GM13976 (cell line): ENCODE measurements at places on chromosomes 16 and 17.

DNA sequence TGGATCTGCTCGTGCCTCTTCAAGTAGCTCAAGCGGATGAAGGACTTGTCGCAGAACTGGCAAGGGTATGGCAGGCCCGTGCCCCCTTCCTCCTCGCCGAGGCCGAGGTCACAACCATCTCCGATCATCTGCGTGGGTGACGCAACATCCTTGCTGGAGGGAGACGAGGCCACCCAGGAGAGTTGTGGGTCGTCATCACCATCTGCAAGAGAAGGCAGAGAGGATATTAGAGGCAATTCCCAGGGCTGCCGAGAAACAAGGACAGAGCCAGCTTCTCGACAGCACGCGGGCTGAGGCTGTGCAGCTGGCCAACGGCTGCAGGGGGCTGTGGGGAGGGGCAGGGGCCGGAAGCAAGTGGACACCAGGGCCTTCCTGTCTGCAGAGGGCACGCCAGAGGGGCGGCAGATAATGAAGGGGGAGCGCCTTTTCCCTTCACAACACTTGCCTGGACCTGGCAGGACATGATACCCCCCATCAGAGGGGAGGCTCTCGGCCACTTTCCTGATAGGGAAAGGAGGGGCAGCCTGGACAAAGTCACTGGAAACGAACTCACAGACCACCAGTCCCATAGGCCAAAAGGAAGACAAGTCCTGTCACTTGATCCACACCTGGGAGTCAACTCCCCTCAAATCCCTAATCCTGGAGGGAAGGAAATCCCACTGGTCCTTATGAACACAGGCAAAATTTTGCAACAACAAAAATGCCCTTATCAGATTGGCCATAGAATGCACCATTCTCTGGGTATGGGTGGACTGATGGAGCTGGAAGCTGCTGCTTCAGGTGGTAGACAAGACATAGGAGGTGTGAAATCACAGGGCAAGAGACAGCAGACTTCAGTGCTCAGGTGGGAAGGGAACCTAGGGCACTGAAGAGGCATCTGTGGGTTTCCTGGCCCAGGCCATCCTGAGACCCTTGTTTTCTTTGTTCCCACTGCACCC lies 217.0 kb downstream of the ZNF423 start:
- DNase-seq, result no peak

DNA sequence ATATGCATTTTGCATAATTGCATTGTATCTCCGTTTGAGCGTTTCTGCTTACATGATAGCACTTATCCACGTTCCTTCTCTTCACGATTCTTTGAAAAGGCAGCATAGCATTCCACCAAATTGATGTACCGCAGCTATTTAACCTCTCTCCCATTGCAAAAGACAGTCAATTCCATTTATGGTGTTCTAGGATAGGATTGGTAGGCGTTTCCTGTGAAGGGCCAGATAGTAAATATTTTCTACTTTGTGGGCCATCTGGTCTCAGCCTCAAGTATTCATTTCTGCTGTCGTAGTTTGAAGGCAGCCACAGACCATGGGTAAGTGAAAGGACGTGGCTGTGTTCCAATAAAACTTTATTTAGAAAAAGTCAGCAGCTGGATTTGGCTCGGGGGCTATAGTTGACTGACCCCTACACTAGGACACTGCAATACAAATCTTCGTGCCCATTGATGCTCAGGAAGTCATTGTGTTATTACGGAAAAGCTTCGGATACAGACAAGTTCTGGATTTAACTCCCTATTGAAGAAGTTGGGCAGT lies 10.1 kb downstream of the SNX29 start:
- DNase-seq, result no peak

DNA sequence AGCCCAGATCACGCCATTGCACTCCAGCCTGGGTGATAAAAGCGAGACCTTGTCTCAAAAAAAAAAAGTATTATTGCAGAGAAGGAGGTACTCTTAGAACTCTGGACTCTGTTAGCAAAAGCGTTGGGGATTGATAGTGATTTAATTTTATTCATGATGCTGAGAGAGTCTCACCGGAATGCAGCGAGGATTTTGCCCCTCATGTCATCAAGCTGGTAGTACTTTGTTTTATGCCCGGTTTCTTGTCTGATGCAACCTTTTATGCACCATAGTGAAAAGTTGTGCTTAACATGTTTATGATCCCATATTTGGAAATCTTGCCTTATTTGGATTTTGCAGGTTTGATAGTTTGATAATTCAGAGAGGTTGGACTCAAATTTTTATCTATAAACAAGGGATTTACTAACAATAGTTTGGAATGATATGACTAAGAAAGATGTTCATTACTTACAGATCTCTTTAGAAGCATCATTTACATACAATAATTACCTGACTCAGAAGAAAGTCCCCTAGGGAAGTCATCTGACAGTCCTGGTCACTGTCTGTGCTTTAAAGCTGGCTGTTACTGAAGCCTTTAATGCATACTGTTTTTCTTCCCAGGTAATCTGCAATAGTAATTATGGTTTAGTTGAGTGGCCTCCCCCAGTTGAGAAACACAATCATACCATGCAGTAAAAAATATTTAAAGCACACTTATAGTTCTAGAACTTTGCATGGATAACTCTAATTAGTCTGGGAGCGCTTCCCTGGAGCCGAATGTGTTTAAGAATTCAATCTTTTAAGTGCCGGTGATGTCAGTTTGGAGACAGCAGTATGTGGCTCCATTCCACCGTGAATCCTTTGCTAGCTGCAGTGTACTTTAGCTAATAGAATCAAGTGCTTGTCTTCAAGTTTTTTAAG lies 120.9 kb downstream of the PRKCA start:
- DNase-seq, result no peak

GRCh38 chr17:6941989-6942388 lies 53.9 kb upstream of the ALOX12 start:
- no peak for DNase-seq

DNA sequence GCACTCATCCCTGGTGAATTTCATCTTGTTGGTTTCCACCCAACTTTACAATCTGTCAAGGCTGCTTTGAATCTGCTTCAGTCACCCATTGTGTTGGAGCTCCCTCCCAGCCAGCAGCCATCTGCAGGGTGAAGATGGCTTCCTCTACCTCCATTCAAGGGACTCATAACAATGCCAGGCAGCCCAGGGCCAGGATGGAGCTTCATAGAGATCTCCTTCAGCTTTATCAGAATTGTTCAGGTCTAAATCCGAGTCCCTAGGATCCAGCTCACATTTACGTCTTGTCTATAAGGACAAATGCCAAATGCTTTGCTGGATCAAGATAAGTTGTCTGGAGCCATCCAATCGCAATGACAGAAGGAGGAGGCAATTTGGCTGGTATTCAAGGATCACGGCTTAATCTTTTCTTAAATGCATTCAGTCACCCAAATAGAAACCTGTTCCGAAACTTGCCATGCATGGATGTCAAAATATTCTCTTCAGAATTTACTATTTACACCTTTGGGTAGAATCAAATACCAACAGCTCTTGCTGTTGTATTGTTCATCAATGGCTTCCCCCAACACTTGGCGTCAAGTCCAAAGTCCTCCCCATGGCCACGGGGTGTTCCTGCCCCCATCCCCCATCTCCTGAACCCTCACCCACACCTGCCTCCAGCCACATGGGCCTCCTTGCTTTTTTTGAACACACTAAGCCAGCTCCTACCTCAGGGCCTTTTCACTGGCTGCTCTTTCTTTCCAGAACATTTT lies 3.8 kb upstream of the FAM171A2 start:
- DNase-seq, result no peak

GRCh38 chr17:29977836-29978235 lies 36.4 kb downstream of the EFCAB5 start:
- DNase-seq, result no peak

DNA sequence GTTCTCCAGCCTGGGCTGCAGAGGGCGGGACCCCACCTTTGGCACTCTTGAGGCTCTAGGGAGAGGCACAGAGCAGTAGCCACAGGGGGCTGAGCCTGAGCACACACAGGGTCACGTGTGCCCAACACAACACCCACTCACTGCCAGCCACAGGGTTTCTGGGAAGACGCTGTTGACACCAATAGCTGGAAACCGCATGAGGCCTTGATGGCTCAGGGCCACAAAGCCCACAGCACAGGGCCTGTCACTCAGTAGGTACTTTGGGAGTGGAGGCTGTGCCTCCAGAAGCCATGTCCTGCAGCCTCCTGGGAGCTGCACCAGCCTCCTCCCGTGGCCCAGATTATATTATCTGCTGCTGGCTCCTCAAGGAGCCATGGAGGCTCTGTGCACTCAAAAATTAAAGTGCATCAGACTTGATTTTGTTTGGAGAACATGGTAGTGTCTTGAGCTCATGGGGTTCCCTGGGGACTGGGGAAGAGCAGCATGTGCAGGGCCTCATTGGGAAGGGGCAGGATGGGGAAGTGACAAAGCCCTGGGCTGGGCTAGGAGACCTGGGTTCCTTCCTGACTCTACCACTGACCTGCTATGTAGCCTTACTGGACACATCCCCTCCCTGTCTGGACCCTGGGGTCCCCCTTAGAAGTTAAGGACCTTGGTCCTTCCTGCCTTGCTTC lies 12.5 kb upstream of the SREBF1 start:
- DNase-seq, result peak; percentile 64

DNA sequence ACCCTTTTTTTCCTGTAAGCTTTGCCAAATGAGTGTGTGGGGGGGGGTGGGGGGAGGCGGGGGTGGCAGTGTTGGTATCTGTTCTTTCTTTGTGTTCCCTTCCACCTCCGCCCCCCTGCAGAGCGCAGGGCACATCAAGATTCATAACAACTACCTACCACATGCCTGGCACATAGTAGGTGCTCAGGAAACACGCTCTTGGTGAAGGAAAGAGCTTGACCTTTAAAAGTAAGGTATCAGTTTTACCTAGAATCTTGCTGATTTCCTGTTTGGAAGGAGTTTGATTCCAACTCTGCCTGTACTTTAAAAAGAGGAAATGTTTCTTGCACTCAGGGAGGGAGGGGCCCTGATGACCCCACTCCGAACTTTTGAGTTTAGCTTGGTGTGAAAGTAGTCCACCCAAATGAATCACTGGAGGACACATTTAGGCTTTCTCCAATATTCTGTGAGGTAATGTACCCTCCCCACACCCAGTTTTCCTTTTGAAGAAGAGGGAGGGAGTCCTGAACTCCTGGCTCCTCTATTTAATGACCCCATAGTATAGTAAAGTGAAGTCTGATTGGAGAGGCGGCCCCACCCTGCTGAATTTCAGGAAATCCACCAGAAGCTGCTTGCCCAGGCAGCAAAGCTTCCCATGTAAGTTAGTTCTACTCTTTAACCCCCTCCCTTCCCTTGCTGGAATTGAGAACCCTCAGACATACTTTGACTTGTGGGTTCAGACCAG lies 560 bp upstream of the FAM20A start:
- DNase-seq, result no peak

GRCh38 chr17:17606416-17607000 lies 15.0 kb upstream of the PEMT start:
- DNase-seq, result no peak

DNA sequence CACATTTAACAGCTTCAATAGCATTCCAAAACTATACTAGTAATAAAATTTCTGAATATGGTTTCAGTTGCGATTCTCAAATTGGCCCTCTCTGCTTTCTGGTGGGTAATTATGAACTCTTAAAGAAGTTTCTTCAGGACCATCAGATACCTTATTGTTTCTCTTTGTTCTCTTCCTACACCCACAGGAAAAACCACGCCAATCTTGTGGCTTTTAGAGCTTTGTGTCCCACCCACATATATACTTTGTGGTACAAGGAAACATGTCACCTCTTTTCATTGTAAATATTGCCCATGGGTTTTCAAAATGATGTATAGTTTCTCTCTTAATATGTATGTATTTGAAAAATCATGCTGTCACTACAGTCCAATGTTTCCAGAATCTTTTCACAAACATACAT lies 12.1 kb downstream of the ABCA9 start:
- DNase-seq, result no peak

GRCh38 chr17:21253646-21254441 lies 634 bp upstream of the NATD1 start:
- no peak for DNase-seq

GRCh38 chr17:28547623-28548416 lies 4.6 kb downstream of the UNC119 start:
- DNase-seq, result peak; percentile 89

DNA sequence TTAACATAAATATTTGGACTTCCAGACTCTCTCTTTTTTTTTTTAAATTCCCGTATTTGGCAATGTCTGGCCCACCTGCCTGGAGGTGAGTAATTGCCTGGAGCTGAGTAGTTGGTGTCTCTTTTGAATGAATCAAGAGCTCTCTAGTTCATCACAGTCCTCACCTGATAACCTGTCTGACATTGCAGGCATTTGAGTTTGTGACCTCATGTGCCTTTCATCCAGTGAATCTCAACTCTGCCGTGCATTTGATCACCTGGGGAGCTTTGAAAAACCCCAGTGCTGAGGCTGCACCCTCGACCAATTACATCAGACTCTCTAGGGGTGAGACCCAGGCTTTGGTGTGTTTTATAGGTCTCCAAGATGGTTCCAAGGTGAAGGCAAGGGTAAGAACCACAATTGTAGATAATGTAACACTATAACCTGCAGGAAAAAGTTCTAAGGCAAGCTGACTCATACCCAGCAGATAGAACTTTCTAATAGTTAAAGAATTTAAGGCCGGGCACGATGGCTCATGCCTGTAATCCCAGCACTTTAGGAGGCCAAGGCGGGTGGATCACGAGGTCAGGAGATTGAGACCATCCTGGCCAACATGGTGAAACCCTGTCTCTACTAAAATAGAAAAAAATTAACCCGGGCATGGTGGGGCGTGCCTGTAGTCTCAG lies 24.5 kb upstream of the HS3ST2 start:
- no peak for DNase-seq

DNA sequence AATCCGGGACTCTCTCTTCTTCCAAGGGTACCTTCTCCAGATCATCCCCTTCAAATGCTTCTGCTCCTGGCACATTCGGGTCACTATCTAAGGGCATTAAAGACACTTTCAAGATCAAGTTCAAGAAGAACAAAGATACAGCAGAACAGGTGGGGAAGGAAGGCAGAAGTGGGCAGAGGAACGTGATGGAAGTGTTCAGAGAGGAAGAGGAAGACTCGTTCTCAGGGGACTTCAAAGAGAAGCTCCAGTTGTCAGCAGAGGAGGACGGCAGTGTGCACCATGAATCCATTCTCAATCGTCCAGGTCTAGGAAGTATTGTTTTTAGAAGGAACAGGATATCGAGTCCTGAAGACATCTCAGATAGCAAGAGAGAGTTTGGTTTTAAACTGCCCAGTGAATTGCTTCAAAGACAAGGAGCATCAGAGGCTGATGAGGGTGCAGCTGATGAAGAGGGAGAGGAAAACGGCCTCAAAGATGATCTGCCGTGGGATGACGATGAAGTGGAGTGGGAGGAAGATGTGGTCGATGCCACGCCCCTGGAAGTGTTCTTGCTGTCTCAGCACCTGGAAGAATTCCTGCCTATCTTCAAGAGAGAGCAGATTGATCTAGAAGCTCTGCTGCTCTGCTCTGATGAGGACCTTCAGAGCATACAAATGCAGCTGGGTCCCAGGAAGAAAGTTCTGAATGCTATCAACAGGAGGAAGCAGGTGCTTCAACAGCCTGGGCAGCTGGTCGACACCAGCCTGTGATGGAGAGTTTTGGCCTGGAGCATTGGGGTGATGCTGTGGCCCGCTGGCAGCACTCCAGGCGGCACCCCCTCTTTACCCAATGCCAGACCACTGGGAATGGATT lies 16.8 kb downstream of the ANKS4B start:
- DNase-seq, result no peak
